ENCODE measurements at places on chromosomes 3 and 15.
A peak's percentile ranks its signal among the peaks of the same experiment; 100 is the strongest.

- no peak for DNase-seq
These were observed 72.9 kb downstream of the TM4SF4 start for GRCh38 chr3:149547413-149547812.

- peak; percentile 72 for DNase-seq
These were observed 154.3 kb upstream of the BHLHE40 start for GRCh38 chr3:4824926-4825325.

DNA sequence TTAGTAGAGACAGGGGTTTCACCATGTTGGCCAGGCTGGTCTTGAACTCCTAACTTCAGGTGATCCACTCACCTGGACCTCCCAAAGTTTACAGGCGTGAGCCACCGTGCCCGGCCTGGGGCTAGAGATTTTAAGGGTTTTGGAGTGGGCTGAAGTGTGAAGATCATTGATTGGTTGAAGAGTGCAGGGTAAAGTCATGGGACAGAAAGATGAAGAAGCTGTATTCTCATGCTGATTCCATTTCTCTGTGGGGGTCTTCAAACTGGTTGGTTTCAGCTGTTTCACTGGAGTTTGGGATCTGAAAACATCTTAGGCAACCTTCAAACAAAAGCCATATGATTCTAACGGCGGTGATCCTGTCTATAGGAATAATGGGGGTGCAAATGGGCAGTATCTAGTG lies 52.1 kb downstream of the GATM start:
- DNase-seq, result no peak

GRCh38 chr15:91099616-91099994 lies 452 bp upstream of the SV2B start:
- DNase-seq, result peak; percentile 26

- no peak for DNase-seq
These were observed 100.3 kb downstream of the MYLK start for GRCh38 chr3:123783811-123784210.

DNA sequence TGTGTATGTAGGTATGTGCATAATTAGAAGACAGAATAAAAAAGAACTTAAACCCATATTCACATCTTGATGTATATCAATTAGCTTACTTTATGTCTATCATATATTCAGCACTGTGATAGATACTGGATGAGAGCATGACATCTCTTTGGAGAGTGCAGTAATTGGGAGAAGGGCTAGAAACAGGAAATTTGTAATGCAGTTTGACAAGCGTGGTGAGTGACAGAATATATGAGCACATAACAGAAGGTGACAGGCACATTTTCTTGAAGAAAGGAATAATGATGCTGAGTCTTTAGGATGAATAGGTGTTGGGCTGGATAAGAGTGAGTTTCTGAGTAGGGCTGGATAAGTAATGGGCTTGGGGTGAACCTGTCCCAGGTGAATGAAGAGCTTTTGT lies 680.3 kb upstream of the ZNF385D start:
- DNase-seq, result no peak

DNA sequence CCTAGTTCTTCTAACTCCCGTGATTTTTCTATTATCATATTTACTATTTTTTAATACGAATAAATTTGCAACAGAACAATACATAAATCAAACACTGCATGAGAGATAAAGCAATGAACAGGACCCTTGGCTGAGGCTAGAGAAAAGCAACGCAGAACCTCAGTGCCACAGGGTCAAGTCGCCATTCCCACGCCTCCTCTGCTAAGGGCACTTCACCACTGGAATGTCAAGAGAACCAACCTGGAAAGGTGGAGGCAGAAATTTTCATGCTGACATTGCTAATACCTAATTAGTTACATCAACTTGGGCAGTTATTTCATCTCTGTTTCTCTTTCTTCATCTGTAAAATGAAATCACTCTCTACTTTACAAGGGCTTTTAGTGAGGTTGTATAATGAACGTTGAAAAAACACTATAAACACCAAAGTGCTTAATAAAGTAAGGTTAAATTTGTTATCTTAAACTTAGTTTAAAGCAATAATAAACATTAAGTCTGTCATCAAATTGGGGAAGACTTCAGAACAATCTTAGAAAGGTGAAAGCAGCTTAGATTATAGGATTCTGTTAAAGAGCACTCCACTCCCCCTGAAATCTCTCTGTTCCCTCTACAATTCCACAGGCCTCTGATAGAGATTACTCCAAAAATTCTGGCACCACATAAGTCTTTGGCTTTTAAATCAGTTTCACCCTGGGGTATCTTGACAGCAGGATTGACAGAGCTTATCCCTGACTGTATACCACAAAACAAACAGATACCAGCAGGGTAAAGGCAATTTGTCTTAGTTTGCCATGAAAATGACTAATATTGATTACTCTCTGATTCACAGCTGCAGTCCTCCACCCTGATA lies 41.9 kb downstream of the PLCH1 start:
- no peak for DNase-seq

GRCh38 chr15:70436428-70436827 lies 326.9 kb downstream of the UACA start:
- DNase-seq, result no peak

- DNase-seq, result no peak
These were observed 16.5 kb downstream of the GSK3B start for GRCh38 chr3:120077731-120078130.

- DNase-seq, result no peak
These were observed 2.7 kb upstream of the STARD5 start for GRCh38 chr15:81326466-81327212.

DNA sequence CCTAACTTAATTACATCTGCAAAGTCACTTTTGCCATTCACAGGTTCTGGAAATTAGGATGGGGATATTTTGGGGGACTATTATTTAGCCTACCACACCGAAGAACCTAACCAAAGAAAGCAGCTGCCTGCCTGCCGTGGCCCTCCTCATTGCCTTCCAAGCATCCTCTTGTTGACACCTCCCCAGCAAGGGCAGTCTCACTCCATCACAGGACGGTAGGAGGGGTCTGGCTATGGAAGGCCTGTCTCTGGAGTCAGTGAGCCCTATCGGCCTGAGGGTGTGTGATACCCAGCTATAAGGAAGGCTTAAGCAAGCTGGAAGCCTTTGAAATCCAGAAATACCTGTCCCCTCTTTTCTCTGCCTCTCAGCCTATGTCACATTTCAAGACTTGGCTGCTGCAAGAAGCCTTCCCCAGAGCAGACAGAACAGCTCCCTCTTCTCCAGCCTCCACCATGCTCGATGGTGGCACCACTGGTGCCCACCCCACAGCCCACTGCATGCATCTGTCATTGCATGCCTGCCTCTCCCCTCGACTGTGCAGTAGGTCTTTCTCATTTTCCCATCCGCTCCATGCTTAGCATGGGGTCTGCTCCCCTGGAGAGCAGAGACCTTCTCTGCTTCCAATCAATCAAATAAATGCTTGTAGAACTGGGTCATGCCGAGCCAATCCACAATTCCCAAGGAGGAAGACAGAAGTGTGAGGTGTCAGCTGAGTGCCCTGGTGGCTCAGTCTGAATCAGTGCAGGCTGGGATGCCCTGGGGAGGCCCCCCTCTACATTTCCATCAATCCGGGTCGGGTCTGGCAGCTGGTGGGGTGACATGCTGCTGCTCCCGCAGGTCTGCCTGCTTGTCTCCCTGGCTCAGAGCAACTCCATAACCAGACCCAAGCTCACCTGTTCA lies 23.9 kb upstream of the LOXL1 start:
- no peak for DNase-seq

- DNase-seq, result no peak
These were observed 244.2 kb downstream of the NAALADL2 start for GRCh38 chr3:175103298-175103697.

- DNase-seq, result no peak
These were observed 32.2 kb downstream of the ADGRG7 start for GRCh38 chr3:100641471-100642032.

DNA sequence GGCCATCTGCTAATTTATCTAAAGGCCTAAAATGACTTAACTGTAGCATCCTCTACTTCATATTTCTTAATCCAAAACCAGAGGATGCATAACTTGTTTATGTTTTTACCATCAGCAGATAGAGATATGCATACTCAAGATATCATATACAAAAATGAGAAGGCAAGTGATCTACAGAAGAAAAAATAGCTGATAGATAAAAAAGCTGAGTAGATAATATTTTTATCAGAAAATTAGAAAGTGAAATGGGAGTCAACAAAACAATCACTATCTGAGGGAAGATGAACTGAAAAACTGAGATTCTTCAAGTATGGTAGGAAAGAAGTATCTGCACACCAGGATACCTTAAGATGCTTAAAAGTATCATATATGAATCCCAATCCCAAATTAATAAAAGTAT lies 25.4 kb downstream of the DYNC1LI1 start:
- no peak for DNase-seq

DNA sequence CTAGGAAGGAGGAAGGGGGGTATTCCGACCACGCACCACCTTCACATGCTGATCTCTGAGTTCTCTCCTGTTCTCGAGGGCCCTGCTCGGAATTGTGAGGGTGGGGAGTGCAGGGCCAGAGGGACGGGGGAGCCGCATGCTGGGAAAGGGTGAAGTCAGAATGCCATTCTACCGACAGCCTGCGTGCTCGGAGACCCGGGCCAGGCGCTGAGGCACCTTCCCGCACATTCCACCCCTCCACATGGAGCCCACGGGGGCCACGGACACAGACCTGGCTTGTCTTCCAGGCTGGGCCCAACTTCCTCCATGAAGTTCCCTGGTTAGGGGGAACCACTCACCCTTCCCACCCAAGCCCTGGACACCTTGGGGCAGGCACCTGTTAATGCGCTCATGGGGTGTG lies 28.7 kb upstream of the PIGZ start:
- no peak for DNase-seq

DNA sequence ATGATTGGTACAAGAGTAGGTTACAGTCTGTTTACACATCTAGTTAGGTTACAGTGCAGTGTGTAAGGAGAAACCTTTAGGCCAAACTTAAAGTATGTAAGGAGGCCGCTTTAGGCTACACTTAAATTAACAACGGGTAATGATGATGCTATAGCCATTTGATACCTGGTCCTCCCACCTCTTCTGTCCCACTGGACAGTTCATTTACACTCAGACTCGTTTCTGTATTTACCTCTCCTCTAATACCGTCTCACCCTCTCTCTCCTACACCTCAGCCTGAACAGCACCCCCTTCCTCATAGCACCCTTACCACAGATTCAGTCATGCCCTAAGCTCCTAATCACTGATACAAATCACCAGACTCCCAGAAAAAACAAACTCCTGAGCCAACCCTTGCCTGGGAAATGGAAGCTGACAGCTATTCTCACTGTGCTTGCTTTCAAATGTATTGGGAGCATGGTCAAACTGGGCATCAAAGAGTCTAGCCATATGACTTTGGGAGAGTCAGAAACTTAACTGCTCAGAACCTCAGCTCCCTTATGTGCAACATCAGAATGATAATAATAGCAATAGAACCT lies 241.3 kb upstream of the SETMAR start:
- no peak for DNase-seq

GRCh38 chr15:101498076-101498716 lies 8.7 kb upstream of the PCSK6 start:
- no peak for DNase-seq

GRCh38 chr3:179760944-179761343 lies 108.1 kb downstream of the USP13 start:
- peak; percentile 84 for DNase-seq

- no peak for DNase-seq
These were observed 35.3 kb downstream of the SLTM start for GRCh38 chr15:58898150-58898680.

DNA sequence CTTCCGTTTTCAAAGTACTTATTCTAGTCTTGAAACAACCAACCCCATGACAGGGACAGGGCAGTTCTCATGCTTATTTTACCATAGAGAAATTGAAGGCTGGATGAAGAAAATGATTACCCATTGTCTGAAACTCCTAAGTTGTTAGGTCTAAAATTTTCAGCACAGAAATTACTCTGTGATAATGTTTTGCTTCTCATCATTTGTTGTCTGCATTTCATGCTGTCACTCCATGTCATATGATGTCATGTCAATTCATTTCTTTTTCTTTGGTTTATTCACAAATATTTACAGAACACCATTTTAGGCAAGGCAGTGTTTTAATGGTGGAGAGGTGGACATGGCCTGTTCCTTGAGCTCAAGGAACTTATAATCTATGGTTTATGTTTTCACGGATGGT lies 98.2 kb upstream of the RASGRP1 start:
- no peak for DNase-seq

DNA sequence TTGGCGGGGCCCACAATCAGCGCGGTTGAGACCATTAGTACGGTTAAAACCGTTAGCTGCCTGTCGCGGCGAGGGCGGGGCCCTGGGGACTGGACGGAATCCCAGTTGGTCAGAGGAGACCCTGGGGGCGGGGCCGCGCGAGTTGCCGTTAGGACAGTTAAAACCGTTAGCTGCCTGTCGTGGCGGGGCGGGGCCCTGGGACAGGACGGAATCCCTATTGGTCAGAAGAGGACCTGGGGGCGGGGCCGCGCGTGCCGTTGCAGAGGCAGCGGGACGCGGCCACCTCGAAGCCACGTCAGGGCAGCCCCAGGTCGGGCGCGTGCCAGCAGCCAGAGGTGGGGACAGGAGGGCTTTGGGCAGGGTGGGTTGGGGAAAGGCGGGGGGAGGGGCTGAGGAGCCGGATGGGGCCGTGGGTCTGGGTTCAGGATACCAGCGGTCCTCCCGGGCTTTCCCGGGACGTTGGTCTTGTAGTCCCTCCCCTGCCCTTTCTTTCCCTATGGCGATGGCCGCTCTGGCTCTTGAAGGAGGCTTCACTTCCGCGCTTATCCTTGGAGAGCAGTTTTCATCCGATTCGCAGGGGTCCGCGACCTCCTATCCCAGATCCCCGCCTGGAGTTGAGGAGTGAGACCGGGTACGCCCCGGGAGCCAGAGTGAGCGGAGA lies 28.0 kb downstream of the KLHDC8B start:
- DNase-seq, result no peak

- DNase-seq, result no peak
These were observed 101.2 kb downstream of the LPP start for GRCh38 chr3:188255190-188255589.

- DNase-seq, result no peak
These were observed 18.6 kb upstream of the GLCE start for GRCh38 chr15:69141833-69142232.

DNA sequence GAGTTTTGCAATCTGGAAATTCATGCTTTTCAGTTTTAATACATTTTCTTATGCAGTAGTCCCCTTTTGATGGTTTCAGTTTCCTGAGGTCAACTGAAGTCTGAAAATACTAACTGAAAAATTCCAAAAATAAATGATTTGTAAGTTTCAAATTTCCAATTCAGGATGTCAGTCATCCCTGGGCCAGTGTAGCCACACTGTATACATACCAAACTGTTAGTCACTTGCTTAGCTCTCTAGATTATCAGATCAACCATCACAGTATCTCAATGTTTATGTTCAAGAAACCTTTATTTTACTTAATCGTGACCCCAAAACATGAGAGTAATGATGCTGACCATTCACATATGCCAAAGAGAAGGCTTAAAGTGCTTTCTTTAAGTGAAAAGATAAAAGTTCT lies 715.5 kb downstream of the GBE1 start:
- no peak for DNase-seq

GRCh38 chr3:65894679-65895453 lies 143.9 kb downstream of the MAGI1 start:
- DNase-seq, result peak; percentile 74

- no peak for DNase-seq
These were observed 38.8 kb upstream of the SPTBN5 start for GRCh38 chr15:41932511-41933289.

- no peak for DNase-seq
These were observed 25.6 kb upstream of the NR2E3 start for GRCh38 chr15:71784719-71785118.
